Hypothalamus (tissue), 51 donors: ENCODE measurements at places on chromosomes 6 and 20.
A peak's percentile ranks its signal among the peaks of the same experiment; 100 is the strongest.

GRCh38 chr20:46694484-46694883, 5.2 kb upstream of the TP53RK start:
- DNase-seq = no peak

GRCh38 chr20:58407966-58408557, 19.0 kb downstream of the VAPB start:
- no peak for DNase-seq

- DNase-seq = no peak
Observed at GRCh38 chr6:150091476-150091875, 22.6 kb upstream of the ULBP3 start.

DNA sequence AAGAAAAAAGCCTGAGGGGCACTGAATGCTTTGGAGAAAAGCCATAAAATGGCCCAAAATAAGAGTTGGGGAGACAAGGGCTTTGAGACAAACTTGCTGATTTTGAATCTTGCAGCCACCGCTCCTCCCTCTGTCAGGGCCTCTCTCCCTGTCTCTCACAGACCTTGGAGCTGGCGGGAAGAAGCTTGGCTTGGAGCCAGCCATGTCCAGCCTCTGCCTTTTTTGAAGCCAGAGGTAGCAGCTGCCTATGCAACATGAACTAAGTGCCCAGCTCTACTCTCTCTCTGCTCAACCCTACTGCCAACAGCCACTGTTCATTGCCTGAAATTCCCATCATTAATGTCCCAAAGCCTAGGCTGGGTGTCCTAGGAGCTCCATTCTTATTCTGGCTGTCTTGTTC, 63.7 kb upstream of the CTNNBL1 start:
- no peak for DNase-seq

DNA sequence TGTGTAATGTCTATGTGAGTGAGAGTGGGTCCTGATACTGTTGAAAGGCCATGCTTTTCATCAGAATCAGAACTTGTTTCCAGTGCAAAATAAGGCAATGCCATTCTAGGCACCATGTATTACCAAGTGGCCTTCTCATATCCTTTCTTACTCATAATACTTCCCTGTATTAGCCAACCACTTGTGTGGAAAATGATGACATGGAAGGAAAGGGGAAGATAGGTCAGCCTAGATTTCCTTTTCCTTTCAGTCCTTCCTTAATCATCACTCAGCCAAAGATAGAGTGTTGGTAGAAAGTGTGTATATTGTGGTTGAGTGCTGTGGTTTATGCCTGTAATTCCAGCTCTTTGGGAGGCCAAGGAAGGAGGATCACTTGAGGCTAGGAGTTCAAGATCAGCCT, 158.6 kb upstream of the PREP start:
- DNase-seq = no peak

GRCh38 chr6:51472745-51473487, 614.5 kb downstream of the PKHD1 start:
- DNase-seq = no peak

- DNase-seq = no peak
Observed at GRCh38 chr6:160859822-160860221, 131.7 kb upstream of the MAP3K4 start.

- DNase-seq = no peak
Observed at GRCh38 chr20:21719592-21720214, 14.2 kb downstream of the PAX1 start.

DNA sequence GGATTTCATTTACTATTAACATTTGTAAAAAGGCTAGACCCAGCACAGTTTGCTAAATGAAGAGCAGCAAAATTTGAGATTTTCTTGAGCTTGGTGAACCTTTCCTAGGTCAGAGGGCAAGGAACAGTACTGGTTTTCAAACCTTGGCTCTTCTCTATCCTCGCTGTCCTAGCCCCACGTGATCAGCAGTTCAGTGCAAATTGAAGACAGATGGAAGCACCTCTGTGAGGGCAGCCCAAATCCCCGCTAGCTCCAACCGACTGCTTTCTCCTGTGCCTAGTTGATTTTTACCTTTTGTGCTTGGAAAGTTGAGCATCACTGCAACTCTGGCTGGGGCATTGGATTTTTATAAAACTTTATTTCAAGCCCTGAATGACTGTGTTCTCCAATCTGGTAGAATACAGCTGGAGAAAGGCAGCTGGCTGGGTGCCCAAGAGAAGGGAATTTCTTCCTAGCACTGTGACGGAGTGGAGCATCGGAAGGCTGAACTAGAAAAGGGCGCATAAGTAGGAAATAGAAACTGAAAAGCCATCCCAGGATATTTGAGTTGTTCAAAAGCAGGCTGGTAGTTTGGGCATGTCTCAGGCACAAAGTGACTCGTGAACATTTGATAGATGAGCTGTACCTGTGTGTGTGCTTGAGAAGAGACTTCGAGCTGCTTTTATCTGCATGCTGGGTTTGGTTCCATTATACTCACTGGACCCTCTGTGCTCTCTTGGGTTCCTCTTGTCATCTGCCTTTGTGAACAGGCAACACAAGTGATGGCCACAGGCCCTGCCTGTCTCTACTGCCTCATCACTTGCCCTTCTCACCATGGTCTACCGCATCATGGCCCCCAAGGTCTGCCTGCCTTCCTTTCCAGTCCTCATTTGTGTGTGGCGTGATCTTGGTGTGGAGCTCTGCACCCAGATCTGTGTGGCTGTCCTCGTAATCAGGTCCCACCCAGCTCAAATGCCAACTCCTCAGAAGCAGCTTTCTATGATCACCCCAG, 2.3 kb downstream of the RNF114 start:
- DNase-seq = peak; percentile 25

DNA sequence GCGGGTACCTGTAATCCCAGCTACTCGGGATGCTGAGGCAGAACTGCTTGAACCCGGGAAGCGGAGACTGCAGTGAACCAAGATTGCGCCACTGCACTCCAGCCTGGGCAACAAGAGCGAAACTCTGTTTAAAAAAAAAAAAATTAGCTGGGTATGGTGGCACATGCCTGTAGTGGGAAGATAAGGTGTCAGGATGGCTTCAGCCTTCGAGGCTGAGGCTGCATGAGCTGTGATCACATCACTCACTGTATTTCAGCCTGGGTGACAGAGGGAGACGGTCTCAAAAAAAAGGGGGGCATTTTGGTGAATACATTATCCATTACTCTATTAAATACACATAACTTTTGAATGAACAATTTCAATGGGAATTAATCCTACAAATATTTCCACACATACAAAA, 32.4 kb downstream of the SNX3 start:
- DNase-seq = no peak

GRCh38 chr20:63330084-63330760, 30.9 kb downstream of the CHRNA4 start:
- DNase-seq = no peak

- no peak for DNase-seq
Observed at GRCh38 chr6:52573295-52573694, 3.6 kb downstream of the TRAM2 start.

DNA sequence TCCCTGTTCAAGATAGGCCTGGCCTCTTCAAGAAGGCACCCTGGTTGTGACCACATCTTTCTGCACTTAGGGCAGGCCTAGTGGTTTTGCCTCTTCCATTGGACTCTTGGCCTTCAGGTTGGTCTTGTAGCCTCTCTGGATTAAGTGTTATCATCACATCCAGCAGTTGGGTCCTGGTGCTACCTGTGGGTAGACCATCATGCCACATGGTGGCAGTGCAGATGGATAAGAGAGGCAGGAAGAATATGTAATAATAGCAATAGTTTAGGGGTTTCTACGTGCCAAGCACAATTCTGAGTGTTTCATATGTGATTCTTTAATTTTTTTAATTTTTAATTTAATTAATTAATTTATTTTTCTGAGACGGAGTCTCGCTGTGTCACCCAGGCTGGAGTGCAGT, 28.5 kb upstream of the SNRPB2 start:
- no peak for DNase-seq

DNA sequence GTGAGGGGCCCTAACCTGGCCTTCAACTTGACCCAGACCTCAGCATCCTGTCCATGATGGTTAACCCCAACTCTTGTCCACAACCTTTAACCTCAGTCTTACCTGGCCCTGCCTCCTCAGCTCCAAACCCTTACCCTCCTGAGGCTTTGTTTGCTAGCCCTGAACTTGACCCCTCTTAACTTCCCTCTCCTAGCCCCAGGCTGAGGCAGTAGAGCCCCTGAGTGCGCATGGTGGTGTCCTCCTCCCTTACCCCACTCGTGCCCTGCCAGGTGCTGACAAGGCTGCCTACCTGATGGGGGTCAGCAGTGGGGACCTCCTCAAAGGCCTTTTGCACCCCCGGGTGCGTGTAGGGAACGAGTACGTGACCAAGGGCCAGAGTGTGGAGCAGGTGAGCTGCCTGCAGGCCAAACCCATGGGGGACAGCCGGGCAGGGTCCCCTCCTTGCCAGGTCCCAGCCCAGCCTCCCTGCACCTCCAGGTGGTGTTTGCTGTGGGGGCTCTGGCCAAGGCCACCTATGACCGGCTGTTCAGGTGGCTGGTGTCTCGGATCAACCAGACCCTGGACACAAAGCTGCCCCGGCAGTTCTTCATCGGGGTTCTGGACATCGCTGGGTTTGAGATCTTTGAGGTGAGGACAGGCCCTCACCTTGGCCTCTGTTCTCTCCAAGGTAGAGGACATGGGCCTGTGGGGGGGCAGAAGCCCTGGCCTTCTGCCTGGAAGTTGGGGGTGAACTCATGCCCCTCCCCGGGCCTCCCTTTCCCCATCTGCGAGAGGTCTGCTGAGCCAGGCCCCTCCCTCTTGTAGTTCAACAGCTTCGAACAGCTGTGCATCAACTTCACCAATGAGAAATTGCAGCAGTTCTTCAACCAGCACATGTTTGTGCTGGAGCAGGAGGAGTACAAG, 31.9 kb downstream of the MYH7B start:
- no peak for DNase-seq

DNA sequence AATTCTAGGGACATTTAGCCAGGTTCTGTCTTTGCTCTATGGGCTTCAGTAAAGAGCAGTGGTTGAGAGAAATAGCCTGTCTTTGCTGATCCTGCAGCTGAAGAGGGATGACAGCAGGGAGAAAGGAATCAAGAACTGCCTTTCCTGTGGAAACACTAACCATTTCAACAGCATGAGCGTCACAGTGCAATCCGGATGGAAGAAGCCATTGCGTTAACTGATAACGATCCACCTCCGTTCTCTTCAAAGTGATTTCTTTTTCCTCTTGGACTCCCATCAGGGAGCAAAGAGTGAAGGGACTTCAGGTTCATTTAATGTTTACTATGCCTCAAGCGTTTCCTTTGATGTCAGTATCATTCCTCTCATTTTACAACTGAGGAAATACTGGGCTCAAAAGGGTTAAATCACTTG, 35.2 kb upstream of the EEF1E1 start:
- no peak for DNase-seq

DNA sequence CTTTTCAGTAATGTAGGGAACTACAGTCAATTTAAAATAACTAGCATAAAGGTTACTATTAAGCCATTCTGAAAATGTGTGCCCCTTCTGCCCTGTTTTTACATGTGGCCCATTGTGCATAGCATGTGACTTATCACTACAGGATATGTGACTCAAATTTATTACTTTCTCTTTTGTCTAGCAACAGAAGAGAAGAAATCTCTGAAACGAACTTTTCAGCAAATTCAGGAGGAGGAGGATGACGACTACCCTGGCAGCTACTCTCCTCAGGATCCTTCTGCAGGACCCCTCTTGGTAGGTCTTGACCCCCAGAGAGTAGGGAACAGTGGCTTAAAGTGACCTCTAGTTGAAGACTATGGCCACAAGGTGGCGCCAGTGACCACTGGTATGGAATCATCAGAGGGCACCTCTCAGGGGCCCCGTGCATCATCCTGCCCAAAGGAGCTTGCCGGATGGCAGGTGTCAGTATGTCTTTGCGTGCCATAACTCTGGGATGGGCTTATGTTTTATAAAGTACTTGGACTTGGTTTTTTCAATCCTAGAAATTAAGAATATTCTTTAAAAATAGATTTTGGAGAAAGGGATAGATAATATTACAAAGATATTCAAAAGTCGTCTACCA, 23.9 kb downstream of the RPRD1B start:
- peak; percentile 43 for DNase-seq

DNA sequence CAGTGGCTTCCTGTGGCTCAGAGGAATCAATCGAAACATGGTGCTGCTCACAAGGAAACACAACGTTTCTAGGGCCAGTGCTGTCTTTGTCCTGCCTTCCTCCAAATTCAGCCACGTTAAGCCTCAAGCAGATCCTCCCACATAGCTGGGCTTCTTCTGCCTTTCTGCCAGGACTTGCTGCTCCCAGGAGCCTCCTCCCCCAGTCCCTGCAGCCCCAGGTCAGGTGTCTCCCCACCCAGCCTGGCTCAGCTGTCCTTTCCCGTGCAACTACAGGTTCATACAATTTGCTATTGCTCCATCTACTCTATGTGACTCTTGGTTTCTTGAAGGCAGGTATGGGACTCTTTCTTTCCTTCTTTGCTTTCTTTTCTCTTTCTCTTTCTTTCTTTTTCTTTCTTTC, 215.3 kb upstream of the RNF24 start:
- no peak for DNase-seq
